ENCODE measurements at places on chromosomes 11 and 22.

DNA sequence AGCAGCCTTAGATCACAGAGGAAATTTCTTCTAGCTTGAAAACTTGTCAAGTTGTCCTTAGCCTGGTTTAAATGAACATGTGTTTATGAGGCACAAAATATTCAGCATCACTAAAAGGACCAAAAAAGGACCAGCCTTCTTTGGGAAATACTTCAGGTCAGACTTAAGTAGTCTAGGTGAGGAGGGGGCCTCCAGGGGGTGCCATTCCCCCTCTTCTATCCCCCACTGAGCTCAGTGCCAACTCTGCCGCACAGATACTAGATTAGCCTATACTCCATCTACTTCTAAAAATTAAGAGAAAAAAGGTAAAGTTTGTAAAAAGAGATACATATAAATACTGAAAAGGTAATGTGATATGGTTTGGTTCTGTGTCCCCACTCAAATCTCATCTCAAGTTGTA lies 20.6 kb downstream of the CLTCL1 start:
- no peak for DNase-seq

DNA sequence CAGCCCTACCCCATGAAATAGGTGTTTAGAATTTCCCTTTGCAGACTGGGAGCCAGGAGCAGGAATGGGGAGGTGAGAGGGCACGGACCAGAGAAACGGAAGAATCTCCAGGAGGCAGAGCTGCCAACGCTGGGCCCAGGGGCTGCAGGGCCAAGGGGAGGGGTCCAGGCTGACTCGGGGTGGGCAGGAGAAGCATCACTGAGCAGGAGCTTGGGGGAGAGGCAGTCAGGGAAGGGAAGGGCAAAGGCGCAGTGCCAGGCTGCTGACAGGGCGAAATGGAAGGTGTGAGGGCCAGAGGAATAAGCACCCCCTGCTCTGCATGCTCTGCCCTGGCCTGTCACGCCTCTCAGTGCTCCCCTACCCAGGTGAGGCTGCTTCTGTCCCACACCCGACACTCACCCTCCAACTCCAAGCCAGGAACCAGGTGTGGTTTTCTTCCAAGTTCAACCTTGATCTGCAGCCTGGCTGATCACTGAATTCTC lies 14.5 kb downstream of the LRRC32 start:
- DNase-seq: no peak

GRCh38 chr11:17721242-17721999 lies 2.0 kb downstream of the MYOD1 start:
- no peak for DNase-seq

GRCh38 chr11:71150859-71151258 lies 101.5 kb downstream of the SHANK2 start:
- DNase-seq: no peak

GRCh38 chr11:65574109-65574810 lies 1.6 kb upstream of the EHBP1L1 start:
- DNase-seq: peak; percentile 71

- no peak for DNase-seq
Observed at GRCh38 chr11:35009191-35009943, 92.9 kb downstream of the PDHX start.

- DNase-seq: no peak
Observed at GRCh38 chr11:73349633-73350032, 26.6 kb upstream of the RELT start.

DNA sequence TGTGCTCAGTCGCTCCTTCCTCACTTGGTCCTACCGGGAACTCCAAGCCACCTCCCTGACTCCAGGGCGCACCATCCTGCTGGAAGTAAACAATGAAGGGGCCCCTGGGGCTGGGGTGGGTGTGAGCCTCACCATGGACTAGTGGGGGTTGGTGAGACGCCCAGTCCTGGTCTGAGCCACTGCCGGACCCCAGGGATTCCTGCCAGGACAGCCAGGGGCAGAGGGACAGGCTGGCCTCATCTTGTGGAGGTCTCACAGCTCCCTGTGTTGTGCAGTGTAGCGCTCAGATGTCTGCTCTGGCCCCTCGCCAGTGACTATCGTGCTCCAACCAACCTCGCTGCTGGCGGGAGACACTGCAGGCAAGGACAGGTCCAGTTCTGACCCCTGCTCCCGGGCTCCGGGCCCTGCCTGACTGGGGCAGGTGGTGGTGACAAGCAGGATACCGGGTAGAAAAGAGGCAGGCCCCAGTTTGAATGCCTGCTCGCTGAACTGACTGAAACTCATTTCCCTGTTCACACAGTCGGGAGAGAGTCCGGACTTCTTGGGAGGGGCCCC lies 1021.4 kb downstream of the BRD1 start:
- DNase-seq: no peak

- no peak for DNase-seq
Observed at GRCh38 chr11:121520243-121521144, 67.7 kb upstream of the SORL1-AS1 start.

- DNase-seq: no peak
Observed at GRCh38 chr11:32188785-32189184, 97.9 kb downstream of the RCN1 start.

DNA sequence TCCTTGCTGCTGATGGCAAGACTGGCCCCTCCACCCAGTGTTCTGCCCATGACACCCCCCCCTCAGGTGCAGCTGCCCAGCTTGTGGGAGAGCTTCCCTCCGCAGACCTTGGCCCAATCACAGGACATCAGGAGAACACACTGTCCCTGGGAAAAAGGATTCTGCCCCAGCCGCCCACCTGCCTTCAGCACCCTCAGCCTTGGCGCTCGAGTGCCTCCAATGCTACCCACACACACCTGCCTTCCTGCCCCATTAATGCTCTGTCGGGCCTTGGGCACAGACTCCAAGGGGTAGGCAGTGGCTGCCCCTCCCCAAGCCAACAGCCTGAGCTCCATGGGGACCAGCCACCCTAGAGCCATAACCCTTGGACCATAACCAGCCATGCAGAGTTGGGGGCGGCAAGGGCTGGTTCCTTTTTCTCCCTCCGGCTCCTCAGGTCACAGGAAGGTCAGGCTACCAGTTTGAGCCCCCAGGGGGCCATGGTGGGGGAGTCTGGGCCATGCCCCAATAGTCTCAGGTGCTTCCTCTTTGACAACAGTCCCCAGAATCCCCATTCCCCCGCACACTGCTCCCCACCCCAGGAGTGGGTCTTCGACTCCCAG lies 1.3 kb upstream of the ZNF70 start:
- DNase-seq: no peak

- DNase-seq: no peak
Observed at GRCh38 chr22:38199826-38200559, 1.8 kb upstream of the MAFF start.

Data from activated T-cell treated with anti-CD3 and anti-CD28 coated beads for 4 hours (primary cell).